Fibroblast of skin of abdomen (primary cell): ENCODE measurements at places on chromosomes 12 and 14.

- DNase-seq = no peak
Observed at GRCh38 chr14:65128096-65128495, 25.8 kb upstream of the MAX start.

DNA sequence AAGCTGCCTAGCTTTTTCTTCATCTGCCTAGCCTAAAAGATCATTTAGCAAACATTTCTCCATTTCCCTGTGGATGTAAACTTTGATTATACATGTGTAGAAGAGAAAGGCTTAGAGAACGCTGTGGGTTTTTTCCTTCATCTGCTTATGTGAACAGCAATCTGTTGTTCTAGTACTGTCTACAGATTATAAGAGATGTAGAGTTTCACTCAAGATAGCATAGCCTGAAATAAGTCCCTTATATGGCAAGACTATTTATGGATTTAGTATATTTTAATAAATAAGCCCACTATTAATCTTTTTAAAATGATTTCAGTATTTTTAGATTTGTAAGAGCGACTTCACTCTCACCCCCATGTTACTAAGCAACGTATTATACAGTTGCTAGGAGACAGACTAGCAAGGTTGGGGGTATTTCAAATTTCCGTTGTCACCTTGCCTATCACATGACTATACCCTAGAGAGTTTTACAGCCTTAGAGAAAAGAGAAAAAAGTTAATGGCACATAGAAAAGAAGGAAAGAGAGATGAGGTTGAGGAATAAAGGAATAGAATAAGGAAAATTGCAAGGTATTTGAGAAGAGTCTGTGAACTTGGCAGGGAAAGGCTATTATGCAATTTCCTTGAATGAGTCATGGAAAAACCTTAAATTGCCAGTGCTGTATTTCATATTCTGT lies 12.2 kb upstream of the TUBA1A start:
- peak; percentile 80 for DNase-seq

- no peak for DNase-seq
Observed at GRCh38 chr12:50248411-50248810, 34.9 kb downstream of the LIMA1 start.

DNA sequence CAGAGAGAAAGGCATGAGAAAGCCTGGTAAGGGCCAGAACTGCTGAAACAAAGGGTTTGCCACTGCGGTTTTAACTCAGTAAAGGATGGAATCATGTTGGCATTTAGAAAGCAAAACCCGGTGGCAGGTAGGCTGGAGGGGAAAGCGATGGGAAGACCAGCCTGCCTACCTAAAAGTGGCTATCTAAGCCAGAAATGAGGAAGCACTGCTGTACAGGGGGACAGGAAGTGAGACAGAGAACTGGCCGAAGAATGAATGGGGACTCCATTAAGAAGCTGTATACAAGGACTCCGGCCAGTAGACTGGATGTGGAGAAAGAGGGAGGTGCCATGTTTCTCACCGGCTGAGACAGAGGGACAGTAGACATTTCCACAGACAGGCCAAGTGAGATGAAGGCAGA lies 48.2 kb downstream of the PPM1H start:
- DNase-seq = no peak

DNA sequence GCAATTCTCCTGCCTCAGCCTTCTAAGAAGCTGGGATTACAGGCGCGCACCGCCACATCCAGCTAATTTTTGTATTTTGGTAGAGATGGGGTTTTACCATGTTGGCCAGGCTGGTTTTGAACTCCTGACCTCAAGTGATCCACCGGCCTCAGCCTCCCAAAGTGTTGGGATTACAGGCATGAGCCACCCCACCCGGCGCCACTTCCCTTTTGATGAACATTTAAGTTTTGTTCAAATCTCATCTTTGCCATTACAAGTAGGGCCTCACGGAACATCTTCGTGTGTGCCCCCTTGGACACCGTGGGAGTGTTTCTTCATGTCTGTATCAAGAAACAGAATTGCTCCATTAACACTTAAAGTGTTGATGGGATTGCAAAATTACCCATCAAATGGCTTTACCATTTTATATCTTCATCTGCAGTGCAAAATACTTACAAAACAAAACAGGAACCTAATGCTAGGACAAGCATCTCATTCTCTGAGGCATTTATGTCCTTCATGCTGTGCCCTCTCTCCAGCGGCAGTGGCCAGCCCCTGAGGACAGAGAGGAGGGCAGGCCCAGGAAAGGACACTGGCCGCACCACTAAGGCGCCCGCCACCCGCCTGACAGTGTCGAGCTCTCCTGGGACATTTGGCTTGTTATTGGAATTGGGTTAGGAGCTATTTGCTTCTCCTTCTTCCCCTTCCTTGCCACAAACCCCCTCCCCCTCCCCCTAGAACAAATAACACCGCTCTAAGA lies 61.7 kb downstream of the RFX4 start:
- no peak for DNase-seq

GRCh38 chr12:26971963-26972362 lies 33.7 kb downstream of the FGFR1OP2 start:
- DNase-seq = no peak

DNA sequence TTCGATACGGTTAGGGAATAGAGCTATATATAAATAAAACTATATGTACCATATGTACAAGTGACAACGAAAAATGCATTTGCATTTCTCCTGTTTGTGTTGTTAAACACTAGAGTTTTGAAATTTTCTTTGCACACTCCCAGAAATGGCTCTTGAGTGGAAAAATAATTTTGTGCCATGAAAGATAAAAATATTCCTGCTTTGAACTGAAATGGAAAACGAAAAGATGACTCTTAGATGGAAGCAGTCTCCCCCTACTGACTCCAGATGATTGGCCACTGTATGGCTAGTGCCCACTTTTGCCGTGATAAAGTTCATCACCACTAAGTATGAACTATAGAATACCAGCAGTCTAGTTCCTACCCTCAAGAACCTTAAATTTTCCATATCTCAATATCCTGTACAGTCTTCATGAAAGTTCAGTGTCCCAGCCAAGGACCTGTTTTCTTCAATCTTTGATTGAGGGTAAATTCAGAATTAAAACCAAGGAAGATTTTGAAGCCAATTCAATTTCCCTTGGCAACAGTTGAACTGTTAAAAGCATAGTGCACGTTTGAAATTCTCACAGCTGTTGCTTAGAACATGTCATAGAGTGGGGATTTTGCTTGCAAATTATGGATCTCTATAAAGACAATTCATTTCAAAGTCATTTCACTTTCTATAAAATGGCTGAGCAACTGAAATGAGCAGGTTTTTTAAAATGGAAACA lies 1.6 kb upstream of the PPP2R5E start:
- no peak for DNase-seq

DNA sequence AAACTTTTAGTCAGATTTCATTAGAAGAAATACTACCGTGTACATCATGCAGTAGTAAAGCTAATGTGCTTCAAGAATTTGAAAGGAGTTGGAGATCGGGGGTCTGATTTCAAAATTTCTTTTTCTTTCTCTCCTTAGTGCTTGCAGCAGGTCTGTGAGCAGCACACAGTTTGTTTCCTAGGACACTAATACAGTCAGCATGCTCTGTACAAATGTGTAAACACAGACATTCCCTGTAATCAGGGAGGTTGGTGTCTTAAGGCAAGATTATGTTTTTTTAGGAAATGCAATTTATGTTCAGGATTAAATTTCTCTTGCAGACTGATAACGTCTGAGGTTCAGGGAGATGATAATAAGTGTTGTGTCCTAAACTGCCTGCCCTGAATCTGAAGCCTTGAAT lies 142.7 kb downstream of the ALX1 start:
- no peak for DNase-seq

DNA sequence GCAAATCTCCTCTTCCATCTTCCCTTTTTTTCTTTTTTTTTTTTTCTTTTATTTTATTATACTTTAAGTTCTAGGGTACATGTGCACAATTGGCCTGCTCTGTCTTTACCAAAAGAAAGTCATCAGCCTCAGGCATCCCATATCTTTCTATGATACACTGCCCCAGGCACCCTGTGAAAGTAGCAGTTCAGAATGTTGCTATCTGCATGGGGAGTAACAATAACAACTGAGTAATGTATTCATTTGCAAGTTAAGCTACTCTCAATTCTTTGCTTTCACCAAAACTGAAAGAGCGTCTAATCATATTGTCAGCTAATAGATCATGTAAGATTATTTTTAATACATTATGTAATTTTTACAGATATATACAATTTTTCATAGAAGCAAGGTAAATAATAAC lies 13.5 kb upstream of the GCH1 start:
- no peak for DNase-seq
